ENCODE measurements at places on chromosomes 1 and 21.

DNA sequence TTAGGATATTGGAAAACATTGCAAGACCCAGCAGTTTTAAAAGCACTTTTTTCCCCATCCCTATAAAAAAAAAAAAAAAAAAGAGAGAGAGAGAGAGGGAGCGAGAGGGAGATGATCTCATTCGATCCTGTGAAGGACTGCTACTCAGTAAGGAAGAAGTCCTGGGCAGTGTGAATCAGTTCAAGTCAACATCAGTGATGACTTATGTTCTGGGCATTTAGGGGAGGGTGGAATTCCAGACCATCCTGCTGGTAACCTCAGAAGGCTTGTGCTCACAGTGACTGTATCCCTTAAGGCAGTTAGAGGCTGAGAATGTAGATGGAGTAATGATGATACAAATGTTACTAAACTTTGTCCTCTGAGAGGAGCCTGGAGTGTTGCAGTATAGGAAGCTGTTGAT is 151.4 kb downstream of the TGFB2 start:
- DNase-seq: no peak

GRCh38 chr1:32470991-32471694 is 6.3 kb downstream of the ZBTB8B start:
- no peak for DNase-seq

DNA sequence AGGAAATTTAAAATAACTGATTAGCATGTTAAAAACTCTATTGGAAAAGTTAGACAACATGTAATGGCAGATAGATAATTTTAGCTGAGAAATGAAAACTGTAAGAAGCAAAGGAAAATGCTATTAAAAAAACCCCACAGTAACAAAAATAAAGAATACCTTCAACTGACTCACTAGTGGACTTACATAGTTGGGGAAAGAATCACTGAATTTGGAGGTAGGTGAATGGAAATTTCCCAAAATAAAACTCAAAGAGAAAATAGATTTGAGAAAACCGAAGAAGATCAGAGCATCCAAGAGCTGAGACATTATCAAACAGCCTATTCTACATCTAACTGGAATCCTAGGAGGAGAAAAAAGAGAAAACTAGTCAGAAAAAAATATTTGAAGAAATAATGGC is 34.7 kb downstream of the PDE4B start:
- DNase-seq: no peak

DNA sequence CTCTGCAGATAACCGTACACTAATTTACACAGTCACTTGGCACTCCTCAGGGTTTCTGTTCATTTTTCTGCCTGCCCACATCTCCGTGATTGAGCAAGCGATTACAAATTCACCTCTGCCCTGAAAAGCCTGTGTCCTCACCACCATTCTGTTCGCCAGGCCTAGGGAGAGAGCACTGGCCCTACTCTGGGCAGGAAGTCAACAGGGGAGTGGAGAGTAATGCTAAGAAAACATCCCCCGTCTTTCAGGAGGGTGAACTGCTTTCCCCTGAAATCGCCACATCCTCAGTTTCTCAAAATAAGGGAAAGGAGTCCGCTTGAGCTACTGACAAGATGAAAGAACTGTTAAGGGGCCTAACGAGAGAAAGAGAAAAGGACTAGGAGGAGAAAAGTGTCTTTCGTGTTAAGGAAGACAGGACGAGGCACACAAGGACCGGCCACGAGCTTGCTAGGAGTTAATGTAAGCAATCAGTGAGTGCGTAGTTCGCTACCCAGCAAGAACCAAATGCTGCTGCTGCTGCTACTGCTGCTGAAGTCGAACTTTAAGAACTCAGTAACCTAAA is 632 bp downstream of the PEX19 start:
- no peak for DNase-seq

GRCh38 chr1:192879406-192879805 is 70.6 kb downstream of the RGS2 start:
- no peak for DNase-seq

DNA sequence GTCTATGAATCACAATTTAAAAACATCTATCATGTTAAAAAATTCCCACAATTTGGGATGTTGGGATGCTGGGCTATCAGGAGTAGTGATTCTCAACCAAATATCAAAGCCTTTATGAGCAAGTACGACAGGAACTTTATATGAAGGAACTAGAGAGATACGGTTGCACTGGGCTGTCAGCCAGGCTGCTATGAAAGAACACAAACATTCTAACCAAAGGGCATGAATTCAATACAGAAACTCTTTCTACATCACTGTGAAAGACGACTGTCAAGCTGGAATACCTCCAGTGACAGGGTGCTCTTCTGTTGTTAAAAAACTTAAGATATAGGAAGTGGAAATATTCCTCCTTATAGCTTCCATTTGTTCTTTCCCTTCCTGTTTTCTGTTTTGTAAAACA is 9.8 kb downstream of the CACNA1E start:
- no peak for DNase-seq

- no peak for DNase-seq
These were observed 238.3 kb downstream of the HLX start for GRCh38 chr1:221117548-221117951.

DNA sequence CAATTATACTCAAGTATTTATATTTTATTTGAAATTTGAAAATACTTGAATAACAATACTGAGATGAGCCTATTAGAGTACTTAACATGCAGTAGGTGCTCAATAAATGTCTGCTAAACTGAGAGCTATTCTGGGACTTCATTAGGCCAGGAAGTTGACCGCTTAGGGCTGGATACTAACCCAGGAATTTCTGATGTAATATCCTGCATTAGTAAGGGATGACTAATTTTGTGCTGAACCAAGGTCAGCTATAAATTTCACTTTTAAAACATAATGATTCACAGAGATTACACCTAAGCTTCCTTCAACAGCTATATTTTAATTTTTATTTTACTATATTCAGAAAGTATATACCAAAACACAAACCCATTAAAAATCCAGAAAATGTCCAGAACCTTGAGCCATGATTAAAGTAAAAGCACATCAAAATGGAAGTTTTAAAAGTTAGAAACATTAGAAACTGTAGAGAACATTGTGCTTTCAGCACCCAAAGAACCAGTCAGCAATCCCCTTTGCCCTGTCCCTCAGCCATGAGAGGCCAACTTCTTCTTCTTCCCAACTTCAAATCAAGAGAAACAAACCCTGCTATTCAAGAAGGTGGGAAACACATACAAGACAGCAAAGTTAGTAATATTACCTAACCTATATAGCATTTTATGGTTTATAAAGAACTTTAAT is 35.4 kb downstream of the WNT2B start:
- no peak for DNase-seq

DNA sequence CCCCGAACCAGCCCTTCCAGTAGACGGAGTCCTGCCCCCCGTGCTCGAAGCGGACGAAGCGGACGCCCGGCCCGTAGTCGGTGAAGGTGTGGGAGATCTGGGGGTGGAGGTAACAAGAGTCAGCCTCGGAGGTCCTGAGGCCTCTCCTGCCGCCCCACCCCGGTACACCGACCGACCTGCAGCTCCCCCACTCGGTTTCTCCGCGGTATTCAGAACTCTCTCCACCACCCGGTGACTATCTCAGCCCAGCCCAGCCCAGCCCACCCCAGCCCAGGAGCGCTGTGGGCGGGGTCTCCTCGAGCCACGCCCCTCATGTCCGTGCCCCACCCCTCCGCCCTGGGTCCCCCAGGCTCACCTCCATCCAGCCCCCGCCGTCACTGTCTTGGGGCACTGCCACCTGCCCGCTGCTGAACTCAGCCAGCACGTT is 5.5 kb downstream of the FBXO2 start:
- no peak for DNase-seq

- no peak for DNase-seq
These were observed 128.8 kb upstream of the CTTNBP2NL start for GRCh38 chr1:112267206-112267605.

GRCh38 chr1:8421721-8422120 is 103.8 kb downstream of the SLC45A1 start:
- no peak for DNase-seq

GRCh38 chr1:246184503-246184902 is 322.6 kb downstream of the SMYD3 start:
- no peak for DNase-seq

- DNase-seq: no peak
These were observed 12.3 kb downstream of the LAPTM5 start for GRCh38 chr1:30745156-30745833.

- DNase-seq: no peak
These were observed 27.2 kb upstream of the CSF1 start for GRCh38 chr1:109883248-109883955.

DNA sequence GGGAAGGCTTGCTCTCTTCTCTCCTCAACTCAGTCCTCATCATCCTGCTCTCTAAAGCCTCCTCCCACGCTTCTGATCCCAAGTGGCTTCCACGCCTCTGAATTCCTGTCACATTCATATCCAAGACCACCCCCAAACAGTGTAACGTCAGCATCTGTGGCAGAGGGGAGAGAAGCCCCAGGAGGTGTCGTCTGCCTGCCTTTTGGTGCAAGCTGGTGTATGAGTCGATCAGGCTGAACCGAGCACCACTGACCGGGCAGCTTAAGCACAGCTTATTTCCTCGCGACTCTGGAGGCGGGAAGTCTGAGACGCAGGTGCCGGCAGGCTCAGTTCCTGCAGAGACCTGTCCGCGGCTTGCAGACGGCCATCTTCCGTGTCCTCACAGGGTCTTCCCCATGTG is 123.8 kb upstream of the RAB4A start:
- no peak for DNase-seq

- DNase-seq: no peak
These were observed 47.3 kb upstream of the COL18A1 start for GRCh38 chr21:45357436-45358260.

DNA sequence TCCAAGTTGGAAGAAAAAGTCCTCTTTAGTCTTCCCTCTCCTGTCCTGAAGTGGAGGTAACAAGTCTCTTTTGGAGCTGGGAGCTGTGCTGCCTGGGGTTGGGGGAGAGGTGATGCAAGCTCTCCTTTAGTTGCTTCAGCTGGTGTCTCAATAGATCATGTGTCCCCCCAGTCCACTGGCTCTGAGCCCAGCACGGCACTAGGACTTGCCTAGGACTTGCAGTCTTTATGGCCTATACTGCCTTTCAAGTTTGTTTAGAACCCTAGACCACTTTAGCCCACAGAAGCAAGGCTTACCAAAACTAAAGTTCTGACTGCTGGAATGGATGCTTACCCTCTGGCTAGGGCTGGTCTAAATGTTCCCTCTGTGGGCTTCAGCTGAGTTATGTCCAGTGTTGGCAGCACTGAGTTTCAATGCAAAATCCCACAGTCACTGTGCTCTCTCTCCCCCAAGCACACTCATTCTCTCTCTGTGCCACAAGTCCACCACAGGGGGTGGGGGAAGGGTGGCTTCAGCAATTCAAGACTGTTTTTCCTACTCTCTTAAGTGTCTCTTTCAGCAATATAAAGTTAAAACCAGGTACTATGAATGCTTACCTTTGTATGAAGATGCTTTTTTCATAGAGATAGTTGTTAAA is 185.0 kb downstream of the DNAH14 start:
- DNase-seq: no peak

DNA sequence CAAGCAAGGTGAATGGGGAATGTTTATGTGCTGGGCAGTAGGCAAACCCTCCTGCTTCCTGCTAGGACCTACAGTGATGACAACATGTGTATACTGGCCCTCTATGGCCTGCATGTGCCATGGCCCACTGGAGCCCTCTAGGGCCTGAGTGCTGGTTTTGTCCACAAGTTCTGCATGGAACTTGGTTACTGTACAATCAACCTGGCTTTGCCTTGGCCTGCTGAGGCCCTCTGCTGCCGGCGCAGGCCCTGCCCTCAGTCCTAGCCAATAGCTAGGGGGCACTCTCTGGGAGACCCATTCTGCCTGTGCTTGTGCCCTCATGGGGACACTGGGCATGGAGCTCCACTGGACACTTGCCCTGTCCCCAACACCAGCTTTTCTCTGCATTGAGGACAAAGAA is 138.6 kb upstream of the NGF start:
- DNase-seq: no peak

GRCh38 chr1:169741666-169742394 is 8.0 kb upstream of the SELE start:
- DNase-seq: no peak

GRCh38 chr1:8722366-8722765 is 95.1 kb downstream of the RERE start:
- no peak for DNase-seq

- DNase-seq: no peak
These were observed 33.7 kb downstream of the XCL2 start for GRCh38 chr1:168509875-168510791.

- no peak for DNase-seq
These were observed 99.0 kb upstream of the ADGRL4 start for GRCh38 chr1:79105500-79105899.

DNA sequence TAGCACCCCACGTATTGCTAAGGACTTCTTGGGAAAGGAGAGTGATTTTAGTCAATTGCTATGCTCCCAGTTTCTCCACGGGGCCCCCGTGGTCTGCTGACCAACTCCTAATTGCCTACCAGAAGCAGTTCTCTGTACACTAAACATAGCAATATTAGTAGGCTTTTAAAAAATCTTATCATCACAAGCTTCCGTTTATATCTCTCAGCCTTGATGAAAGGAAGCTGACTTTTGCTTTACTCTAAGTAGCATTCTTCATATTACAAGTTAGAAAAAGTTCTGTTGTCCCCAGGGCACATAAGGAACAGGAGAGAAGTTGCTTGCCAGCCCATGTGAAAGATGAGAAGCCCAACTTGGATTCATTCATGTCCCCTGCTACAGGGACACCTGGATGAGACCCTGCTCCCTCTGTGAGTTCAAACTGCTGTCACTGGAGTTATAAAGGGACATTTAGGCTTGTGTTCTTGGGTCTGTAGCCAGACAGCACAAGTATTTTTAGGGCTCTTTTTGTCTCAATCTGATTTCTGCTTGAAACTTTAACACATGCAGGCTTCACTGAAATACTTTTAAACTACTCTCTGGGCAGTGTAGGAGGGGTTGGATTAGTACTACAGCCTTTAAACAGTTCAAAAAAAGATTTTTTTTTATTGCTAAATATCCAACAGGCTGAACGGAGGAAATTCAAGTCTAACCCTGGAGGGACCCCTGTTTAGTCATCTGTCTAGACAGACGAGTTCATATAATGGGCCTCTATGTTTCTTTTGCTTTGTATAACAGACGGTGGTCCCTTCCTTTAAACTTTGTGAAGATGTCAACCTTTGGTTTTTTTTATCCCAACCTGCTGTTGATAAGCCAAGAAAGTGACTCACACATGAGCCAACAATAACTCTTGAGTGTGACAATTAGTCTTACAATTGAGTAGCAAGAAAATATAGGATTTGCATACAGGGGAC is 29.5 kb downstream of the TGFB2 start:
- DNase-seq: no peak
